ENCODE measurements at places on chromosomes 7 and 10.
A peak's percentile ranks its signal among the peaks of the same experiment; 100 is the strongest.

DNA sequence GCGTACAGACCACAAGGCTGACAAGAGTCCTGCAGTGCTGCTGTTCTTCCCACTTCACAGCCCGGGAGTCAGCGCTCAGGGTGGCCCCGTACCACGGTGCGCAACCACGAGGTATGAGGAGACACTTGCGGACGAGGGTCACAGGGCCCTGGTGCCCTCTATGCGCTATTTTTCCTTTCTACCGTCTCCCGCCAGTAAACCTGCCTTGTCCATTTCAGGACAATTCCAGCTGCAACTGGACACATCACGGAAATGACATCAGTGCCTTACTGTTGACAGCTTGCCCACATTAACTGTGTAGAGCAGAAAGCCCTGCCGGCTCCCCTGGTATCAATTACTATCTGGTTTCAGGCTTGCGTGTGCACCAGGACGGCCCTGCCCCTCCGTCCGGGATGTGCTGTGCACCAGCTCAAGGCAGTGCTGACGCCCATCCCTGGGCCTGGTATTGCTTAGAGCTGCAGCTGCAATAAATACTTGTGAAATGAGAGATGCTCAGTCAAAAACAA, 65.1 kb downstream of the ZRANB1 start:
- no peak for DNase-seq

DNA sequence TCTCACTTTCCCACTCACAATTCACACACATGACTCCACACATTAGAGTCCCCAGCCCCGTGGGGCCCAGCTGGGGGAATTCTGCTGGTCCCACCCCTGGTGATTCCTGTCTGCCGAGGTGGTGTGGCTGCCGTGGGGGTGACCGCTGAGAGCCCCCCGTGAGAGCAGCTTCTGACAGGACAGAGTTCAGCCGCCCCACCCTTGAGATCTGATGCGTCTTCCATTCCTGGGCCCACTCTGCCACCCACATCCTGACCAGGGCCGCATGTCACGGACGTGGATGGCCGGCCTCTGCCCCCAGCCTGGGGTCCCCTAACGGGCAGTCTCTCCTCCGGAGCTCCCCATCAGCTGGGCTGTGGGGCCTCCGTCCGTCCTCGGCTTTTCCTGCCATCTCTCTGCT, 240.1 kb upstream of the PITRM1 start:
- DNase-seq = no peak

- DNase-seq = peak; percentile 24
These were observed 64.0 kb downstream of the RASGEF1A start for GRCh38 chr10:43202657-43203447.

- DNase-seq = no peak
These were observed 17.9 kb upstream of the HMX3 start for GRCh38 chr10:123117644-123118417.

GRCh38 chr10:130713731-130714130, 577.5 kb downstream of the GLRX3 start:
- no peak for DNase-seq

GRCh38 chr10:8137272-8137681, 82.8 kb downstream of the GATA3 start:
- DNase-seq = peak; percentile 15

DNA sequence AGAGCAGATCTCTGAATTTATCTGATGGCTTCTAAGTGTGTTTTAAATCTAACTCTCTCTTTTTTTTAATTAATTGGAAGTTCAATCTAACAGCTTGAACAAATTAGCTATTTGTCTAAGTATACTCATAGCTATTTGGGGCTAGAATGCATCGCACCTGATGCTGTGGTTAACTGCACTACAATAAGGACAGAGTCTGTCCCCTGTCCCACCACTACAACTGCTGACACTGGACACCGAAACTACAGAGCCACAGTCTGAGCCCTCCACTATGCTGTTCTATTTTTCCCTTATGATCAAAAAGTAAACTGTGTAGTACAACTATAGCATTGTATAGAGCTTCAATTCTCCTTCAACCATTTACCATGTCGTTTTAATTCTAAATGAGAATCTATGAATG, 89.4 kb upstream of the AHR start:
- no peak for DNase-seq

- no peak for DNase-seq
These were observed 10.6 kb downstream of the SKIDA1 start for GRCh38 chr10:21514818-21515351.

- no peak for DNase-seq
These were observed 57.1 kb upstream of the FAM20C start for GRCh38 chr7:135257-135653.

- no peak for DNase-seq
These were observed 774.1 kb upstream of the AUTS2 start for GRCh38 chr7:68823996-68824780.

DNA sequence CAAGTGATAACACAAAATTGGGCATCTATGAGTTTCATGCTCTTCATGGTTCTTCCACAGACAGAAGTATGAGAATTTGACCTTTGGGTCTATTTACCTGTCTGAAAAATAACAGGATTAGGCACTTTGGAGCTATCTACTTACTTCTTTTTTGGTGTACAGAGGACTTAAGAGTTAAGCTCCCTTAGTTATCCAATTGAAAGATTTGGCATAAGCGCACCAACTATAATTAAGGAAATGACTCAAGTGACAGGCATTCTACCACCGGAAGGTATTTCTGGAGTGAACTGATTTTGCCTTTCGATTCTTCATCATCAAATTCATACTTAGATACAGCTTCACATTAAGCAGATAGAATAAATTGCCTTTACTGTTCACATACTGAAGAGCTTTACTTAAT, 43.9 kb downstream of the IFIT5 start:
- DNase-seq = no peak

DNA sequence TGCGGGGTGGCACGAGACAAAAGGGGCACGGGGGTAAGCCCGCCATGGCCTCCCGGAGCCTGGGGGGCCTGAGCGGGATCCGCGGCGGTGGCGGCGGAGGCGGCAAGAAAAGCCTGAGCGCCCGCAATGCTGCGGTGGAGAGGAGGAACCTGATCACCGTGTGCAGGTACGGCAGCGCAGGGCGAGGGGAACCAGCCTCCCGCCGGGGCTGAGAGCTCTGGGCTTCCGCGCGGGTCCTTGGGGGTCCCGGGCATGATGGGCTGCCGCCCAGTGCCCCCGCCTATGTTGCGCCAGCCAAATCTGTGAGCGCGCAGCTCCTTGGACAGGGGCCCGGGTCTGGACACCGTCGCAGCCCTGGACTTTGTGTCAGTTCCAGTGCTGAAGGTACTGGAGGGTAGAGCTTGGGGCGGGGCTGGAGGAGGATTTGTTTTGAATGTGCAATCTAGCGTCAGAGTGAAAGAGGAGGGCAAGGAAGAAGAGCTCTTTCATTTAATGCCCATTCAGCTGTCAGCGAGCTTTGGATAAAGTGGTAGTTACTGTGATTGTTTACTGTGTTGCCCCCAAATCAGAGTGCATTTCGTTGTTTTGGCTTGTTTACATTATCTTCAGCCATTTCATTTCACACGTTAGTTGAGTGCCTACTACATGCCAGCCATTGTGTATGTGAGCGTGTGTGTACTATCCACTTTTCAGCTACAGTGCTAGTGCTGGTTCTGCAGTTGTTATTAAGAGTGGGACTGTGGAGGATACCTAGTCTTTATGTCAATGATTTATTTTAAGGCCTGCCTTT, 777 bp downstream of the RUNDC3B start:
- DNase-seq = peak; percentile 2

DNA sequence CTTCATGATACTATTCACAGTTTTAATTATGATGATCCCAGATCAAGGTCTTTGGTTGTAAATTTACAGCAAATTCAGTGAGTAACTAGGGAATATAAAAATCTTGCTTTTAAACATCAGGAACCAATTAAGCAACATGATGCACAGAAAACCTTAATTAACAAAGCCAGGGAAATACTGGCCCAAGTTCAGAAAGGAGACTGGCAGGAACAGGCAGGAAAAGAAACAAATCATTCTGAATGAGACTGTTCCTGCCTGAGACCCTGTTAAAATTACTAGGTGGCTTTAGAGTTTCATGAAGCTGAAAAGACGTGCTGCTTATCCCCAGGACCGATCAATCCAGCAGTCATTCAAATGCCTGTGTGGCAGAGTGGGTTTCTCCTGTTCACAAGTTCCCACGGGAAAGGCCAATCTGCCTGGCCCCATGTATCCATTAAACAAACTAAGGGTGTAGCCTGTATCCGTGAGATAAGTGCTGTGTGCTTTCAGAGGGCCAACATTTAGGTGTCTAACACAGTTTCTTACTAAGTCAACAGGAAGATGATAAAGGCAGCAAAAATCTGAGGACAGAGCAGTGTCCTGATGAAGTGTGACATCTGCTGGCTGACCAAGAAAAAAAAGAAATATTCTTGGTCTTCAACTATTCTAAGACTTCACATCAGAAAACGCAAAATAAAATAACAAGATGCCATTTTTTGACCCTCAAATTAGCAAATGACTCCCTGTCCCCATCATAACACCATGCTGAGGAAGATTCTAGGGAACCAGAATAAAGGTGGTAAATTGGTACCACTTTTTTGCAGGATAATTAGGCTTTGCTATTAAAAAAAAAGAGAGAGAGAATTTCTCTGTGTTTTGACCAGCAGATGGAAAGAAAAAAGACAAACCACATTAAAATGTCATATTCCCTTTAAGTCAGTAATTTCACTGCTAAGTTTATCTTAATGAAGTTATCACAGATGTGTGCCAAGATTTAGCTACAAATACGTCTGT, 34.2 kb downstream of the PUS7 start:
- DNase-seq = no peak

DNA sequence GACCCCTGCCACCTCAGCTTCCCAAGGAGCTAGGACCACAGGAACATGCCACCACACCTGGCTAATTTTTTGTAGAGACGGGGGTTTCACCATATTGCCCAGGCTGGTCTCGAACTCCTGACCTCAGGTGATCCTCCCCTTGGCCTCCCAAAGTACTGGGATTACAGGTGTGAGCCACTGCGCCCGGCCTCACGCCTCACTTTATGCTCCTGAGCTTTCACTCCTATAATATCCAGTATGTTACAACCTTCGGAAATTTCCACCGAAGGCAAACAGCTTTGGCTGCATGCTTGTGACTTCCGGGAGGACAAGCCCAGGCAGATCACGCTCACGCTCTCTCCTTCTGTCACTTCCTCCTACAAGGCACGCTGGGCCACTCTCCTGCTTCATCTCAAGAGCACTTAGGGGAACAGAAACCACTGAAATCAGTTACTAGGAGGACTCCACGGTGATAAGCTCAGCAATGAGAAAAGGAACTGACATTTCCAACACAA, 4.4 kb upstream of the MAD1L1 start:
- no peak for DNase-seq

DNA sequence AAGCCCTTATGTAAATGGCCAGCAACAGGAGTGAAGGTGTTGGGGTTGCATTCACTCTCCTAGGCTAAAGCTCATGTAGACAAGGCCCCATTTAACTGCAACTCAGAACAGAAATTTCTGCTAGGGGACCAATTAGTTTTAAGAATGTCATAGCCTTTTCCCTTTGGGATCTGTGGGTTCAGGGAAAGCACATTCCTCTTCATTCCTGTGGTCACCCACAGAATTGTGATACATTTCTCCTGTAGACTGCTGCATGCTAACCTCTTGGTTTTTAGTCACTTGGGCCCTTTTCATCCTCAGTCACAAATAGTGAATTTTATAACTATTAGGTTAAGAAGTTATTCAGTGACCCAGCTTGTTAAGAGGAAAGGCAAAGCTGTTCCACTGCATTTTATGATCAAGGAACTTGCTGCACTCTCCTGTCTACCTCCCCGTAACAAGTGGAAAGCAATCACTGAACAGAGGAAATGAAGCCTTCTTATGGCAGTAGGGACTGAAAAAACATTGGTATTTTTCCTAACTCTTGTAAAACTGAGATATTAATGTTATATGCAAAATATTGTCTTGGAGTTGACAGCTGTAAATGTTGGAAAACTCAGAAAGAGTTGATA, 124.9 kb downstream of the SND1 start:
- DNase-seq = no peak

DNA sequence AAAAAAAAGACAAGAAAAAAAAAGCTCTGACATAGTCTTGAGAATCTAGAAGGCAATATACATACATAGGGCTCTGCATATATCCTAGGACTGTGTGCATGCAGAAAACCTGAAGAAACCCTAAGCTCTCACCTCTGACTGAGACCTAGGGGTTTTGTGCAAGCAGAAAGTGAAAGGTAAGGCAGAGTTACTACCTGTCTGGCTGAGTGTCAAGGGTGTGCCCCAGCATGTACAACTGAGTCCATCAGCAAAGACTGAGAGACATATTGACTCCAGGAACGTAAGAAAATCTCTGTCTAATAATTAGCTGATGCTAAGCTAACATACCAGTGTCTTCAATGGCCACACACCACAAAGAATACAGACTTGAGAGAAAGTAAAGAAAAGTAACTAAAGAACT, 16.3 kb upstream of the HNRNPH3 start:
- no peak for DNase-seq

DNA sequence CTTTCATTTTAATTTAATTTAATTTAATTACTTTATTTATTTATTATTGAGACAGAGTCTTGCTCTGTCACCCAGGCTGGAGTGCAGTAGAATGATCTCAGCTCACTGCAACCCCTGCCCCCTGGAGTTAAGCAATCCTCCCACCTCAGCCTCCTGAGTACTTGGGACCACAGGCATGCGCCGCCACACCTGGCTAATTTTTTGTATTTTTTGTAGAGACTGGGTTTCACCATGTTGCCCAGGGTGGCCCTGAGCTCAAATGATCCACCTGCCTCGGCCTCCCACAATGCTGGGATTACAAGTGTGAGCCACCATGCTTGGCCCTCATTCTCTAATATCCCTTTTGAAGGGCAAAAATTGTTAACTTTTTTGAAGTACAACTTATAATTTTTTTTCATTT, 92.9 kb downstream of the XRCC2 start:
- no peak for DNase-seq

DNA sequence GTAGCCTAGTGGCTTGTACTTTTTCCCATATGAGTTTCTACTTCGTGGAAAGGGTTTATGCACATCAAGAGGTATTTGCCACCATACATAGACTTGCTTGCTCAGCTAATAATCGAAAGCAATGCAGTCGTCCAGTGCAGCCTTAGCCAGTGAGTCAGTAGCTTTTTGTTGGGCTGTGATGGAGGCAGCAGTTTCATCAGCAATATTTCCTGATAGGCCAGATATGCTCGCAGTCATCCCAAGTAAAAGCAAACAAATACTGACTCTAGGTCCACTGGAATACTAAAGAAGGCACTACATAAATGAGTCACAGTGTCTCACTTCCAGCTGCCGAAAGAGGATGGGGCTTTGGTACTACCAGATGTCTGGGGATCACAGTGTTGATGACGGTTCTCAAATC, 2.1 kb upstream of the BNIP3 start:
- no peak for DNase-seq
